ENCODE measurements at places on chromosomes 11 and 22.

DNA sequence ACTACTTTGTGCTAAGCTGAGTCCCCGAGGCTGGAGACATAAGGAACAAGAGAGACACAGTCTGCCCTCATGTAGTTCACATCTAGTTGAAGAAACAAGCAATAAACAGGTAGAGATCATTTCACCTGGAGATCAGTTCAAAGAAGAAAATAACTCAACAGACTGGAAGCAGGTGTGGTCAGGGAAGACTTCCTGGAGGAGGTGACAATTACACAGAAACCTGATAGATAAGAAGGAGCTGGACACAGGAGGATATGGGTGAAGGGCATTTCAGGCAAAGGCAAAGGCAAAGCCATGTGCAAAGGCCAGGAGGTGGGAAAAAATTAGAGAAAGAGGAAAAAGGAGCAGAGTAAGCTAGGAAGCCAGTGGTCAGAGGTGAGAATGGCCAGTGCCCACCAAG lies 115.6 kb downstream of the MN1 start:
- DNase-seq, result no peak

- no peak for DNase-seq
Observed at GRCh38 chr11:119758291-119758690, 29.3 kb upstream of the NECTIN1 start.

DNA sequence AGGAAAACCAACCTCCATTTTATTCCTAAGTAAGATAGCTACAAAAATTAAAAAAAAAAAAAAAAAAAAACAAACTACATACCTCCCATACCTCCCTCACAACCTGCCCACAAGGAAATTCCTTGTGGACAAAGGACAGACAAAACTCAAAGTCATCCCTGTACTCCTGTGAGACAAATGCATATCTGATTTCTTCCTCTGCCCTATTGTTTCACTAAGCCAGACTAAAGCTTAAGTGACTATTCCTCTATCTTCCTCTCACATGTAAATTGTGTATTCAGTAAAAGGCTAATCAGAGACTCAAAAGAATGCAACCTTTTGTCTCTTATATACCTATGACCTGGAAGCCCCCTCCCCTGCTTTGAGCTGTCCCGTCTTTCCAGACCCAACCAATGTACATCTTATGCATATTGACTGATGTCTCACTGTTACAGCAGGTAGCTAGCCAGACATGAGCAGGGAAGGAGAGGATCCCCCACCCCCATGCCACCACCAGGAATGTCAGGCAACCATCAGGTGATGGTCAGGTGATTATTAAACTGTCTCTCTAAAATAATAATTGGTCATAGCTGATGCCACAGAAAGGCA lies 289.4 kb downstream of the SBF2 start:
- no peak for DNase-seq

- no peak for DNase-seq
Observed at GRCh38 chr22:45548991-45549761, 46.5 kb downstream of the FBLN1 start.

DNA sequence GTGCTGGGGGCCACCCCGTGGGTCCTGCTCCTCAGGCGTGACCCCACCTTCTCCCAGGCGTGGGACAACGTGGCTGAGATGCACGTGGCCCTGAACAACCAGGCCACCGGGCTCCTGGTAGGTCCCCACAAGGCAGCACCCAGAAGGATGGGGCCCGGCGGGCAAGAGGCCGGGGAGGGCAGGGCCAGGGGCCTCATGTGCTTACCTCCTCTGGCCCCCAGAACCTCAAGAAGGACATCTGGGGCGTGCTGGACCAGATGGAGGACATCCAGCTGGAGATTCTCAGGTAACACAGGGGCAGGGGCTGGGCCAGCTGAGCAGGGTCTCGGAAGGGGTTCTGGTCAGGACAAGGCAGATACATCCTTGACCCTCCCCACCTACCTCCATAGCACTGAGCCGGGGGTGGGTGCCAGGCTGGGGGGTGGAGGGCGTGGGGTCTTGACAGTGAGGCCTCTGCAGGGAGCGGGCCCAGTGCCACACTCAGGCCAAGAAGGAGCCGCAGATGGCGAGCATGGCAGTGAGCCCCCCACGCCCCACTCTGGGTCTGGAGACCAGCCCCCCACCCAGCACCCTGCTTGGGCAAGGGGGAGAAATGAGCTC lies 186.3 kb downstream of the IGLL1 start:
- no peak for DNase-seq

DNA sequence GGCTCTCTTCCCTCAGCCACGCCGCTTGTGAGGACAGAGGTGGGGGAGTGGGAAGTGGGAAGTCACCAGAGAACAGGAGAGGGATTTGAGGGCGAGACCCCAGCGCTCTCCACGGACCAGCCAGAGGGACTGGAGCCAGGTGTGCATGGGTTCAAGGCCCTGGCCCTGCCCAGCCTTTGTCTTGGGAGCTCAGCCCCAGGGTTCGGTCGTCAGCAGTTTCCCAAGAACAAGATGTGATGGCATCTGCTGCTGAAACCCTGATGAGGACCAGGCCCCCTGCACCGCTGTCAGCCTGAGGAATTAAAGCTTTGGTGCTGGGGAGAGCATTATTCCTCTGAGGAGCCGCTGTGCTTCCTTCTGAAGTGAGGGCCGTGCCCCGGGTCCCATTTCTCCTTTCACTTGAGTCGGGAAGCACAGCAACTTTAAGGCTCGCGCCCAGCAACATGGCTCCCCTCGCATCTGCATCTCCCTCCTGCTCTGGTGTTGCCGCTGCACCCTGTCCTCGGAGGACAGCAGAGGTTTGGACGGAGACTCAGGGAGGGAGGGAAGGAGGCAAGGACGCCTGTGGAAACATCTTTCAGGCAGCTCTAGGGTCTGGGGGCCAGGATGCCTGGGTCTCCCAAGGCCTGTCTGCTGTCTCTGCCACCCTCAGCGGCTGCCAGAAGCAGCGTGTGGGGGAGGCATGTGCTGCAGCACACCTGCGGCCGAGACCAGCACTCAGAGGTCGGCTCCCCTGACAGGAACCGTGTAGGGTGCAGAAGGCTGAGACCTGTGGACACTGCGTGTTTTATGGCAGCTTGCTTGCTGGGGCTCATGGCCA lies 3.8 kb downstream of the IFITM5 start:
- no peak for DNase-seq

GRCh38 chr11:14218728-14219127 lies 140.3 kb downstream of the RRAS2 start:
- DNase-seq, result no peak

DNA sequence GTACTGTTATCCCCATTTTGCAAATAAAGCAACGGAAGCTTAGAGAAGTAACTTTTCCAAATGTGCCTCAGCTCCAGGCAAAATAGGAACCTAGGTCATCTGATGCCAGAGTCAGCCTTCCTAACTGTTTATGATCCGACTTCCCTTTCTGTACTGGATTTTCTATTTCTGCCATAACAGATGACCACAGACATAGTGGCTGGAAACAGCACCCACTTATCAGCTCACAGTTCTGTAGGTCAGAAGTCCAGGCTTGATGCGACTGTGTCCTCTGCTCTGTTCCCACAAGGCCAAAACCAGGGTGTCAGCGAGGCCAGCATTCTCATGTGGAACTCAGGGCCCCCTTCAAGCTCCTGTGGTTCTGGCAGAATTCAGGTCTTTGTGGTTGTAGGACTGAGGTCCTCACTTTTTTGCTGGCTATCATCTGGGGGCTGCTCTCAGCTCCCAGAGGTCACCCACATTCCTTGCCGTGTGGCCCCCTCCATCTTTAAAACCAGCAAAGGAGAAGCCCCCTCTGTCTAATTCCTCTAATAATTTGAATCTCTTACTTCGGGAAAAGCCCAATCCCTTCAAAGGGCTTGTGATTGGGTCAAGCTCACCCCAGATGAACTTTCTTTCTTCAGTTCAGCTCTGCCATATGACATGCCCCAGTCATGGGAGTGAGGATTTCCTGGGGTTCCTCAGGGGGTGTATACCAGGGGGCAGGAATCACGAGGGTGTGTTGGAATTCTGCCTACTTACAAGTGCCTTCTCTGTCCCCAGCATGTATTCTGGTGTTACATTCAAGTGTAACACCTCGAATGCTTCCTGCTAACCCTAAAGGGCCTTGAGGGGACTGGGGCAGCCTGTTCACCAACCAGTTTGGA lies 15.3 kb downstream of the KCNJ5 start:
- DNase-seq, result no peak

GRCh38 chr22:42623301-42623751 lies 8.6 kb upstream of the POLDIP3 start:
- no peak for DNase-seq

DNA sequence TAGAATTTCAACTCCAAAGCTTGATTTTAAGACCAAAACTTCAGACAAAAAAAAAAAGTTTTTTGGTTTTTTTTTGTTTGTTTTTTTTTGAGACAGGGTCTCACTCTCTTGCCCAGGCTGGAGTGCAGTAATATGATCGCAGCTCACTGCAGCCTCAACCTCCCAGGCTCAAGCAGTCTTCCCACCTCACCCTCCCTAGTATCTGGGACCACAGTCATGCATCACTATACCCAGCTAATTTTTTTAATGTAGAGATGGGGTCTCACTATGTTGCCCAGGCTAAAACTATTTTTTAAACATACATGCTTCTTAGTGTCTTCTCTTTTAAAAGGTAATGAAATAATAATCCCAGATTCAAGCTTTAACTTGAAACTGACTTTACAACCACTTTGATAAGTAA lies 35.4 kb upstream of the GRK2 start:
- DNase-seq, result no peak

- DNase-seq, result no peak
Observed at GRCh38 chr22:29470159-29470855, 9.7 kb upstream of the NEFH start.

GRCh38 chr11:34128824-34129223 lies 23.4 kb downstream of the NAT10 start:
- DNase-seq, result no peak

DNA sequence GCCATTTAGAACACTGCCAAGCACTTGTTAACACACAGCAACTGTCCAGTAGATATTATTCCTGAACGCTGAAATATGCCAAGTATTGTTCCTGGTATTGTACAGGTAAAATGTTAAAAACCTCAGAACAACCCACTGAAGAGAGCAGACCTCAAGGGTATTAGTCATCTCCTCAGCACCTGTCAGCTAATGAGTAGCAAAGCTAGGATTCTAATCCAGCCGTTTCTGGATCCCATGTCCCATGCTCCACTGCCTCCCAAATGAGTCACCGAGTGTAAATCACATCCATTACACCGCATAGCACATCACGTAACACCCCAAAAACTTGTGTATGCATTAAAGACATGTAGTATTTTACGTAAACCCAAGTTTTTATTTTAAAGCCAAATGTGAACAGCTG lies 705.4 kb upstream of the TENM4 start:
- no peak for DNase-seq

- DNase-seq, result no peak
Observed at GRCh38 chr11:44519989-44520737, 45.3 kb upstream of the CD82 start.

- no peak for DNase-seq
Observed at GRCh38 chr22:28115426-28115825, 196.4 kb upstream of the PITPNB start.

All from GOT3 (cell line).